ENCODE measurements at places on chromosomes 12 and 14.

DNA sequence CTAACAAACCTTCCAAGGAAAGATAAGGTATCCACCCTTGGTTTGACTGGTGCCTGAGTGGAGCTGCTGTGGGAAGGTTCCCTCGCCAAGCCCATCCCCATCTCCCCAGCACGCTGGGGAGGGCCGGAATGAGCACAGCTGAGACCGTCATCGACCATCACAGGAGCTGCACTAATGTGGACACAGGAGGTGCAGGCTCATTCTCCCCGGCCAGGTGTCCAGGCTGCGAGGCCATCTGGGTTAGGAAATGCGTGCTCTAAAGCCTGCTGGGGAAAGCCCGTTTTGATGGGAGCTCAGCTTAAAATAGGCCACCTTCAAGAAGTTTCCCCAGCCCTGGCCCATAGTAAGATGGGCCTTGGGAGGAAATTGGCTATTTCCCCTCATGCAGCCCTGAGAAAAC is 35.2 kb upstream of the FOXN3 start:
- DNase-seq, result no peak

DNA sequence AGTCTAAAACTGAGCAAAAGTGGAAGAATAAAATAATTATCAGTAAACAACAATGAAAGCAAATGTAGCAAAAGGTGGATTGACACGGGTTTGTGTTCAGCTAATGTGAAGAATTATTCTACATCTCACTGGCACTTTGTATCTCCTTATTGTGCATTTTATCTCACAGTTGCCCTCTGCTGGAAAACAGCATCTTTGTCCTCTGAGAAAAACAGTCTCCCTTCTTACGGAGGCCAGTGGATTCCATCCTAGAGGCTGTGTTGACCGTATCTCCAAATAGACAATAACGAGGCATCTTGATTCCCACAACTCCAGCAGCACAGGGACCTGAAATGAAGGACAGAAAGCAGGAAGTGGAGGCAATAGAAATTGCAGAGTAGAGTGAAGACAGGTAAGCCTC is 51.3 kb upstream of the PLBD1 start:
- no peak for DNase-seq

- no peak for DNase-seq
Observed at GRCh38 chr12:119060847-119061796, 79.8 kb downstream of the SRRM4 start.

DNA sequence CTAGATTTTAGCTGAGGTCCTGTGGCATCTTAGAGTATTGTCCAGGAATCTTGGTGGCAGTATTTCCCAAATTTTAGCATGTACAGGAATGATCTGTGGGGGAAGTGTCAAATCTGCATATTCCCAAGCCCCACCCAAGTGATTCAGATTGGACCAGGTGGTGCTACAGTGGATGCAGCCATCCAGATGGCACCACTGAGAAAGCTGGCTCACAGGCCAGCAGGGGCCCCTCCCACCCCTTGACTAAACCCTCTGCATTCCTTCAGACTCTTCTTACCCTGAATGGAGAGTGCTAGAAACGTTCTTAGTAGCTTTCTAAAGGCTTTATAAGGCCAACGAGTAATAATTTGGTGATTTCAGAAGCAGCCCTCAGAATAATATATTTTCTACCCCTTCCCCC is 255.2 kb downstream of the NRXN3 start:
- no peak for DNase-seq

- DNase-seq, result no peak
Observed at GRCh38 chr12:105368047-105368646, 37.7 kb downstream of the C12orf75 start.

GRCh38 chr12:108167974-108168373 is 38.9 kb downstream of the WSCD2 start:
- no peak for DNase-seq

- DNase-seq, result no peak
Observed at GRCh38 chr12:17278946-17279345, 673.0 kb upstream of the LMO3 start.

GRCh38 chr14:76313852-76314251 is 62.1 kb upstream of the ESRRB start:
- DNase-seq, result no peak

DNA sequence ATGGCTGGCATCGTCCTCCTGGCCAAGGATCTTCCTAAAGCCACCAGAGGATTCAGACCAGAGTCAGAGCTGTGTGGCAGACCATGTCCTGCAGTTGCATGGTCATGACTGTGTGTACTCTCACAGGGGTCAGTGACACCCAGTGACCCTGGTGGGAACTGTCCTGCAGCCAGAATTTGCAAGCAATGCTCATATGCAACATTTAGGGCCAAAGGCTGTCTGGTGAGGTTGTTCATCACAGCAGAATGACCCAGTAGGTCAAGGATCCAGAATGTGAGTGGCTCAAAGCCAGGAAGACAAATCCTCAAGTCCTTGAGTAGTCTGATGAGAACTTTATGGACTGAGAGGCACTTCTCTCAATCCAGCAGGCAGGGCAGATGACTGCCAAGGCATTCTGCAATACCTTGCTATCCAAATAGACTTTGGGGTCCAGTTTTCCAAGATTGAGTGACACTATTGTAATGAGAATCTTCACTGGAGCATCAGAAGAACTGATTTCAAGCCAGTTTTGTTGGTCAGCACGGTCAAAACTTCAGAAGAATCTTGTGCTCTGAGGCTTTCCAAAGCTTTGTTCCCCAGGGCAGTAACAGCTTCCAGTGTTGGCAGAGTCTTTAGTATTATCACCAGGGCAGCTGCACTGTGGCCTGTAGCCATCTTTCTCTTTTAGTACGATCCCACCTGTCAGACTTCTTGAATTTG is 122.0 kb downstream of the PTCSC3 start:
- DNase-seq, result no peak

DNA sequence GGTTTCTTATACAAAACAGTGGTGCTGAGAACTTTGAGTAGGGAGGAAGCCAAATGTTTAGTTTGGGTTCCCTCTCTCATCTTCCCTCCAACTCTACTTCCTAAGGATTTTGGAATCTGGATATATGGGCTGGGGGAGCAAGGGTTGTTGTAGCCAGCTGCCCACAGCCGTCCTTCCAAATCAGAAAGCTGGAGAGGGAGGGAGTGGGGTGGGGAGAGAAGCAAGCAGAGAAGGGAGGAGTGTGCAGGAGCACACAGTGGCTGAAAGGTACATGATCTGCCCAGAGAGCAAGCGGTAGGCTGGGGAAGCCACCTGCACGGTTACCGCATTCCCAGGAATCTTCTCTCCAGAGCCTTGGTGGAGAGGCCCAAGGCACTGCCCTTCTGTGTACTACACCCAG is 52.7 kb downstream of the IRF2BPL start:
- DNase-seq, result no peak

DNA sequence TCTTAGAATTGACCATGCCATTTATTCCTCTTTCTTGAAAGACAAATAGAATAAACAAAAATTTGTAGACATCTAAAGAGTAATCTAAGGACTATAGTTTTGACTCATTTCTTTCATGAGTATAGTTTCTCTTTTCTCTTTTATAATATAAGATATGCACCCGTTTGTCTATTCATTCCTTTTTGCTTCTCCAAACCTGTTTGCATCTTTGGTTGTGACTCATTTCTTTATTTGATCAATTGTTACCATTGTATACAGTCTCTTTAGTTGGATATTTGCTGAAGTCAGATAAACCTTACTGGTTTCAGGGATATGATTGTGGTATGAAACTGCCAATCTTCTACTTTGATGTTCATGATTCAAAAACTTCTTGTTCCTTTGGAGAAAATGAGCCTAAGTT is 268.7 kb downstream of the FBXL14 start:
- DNase-seq, result no peak

- DNase-seq, result no peak
Observed at GRCh38 chr14:75418850-75419768, 8.7 kb upstream of the JDP2 start.

- DNase-seq, result no peak
Observed at GRCh38 chr14:99534333-99534732, 53.1 kb downstream of the CCNK start.

DNA sequence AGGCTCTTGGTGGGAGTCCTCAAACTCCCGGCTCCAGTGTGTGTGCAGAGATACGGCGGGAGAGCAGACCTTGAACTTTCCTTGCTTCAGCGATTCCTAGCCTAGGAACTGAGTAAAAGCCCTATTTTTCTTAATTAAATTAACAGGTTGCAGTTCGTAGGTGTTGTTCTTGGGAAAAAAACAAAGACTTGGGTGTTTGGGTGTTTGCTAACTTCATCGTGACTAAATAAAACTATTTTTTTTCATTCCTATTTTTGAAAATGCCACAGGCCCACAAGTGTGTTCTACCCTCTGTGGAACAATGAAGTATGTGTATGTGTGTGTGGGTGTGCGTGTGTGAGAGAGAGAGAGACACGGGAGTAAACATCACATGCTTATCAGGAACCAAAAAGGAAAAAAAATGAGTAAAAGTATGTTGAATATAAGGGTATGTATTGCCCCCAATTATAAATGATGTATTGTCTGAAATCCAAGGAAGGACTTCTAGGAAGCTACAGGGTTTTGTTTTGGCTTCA is 651 bp downstream of the TMEM117 start:
- DNase-seq, result no peak

- no peak for DNase-seq
Observed at GRCh38 chr14:53979113-53979681, 22.6 kb upstream of the BMP4 start.

DNA sequence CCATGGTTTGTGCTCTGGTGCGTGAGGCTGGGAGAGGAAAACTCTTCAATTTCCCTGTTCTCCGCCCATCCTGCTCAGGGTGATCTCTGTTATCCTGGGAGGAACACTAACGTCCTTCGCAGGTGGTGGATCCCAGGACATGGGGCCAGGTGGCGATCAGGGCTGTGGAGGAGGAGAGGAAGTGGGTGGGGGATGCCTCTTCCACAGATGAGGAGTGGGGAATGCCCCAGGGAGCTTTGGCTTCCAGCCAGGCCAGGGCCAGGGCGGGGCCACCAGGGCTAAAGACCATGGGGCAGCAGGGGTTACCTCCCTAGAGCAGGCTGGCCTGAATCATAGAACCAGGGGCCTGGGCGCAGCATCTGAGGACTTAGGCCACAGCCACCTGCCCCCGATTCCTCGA is 3.3 kb upstream of the KRT75 start:
- no peak for DNase-seq

DNA sequence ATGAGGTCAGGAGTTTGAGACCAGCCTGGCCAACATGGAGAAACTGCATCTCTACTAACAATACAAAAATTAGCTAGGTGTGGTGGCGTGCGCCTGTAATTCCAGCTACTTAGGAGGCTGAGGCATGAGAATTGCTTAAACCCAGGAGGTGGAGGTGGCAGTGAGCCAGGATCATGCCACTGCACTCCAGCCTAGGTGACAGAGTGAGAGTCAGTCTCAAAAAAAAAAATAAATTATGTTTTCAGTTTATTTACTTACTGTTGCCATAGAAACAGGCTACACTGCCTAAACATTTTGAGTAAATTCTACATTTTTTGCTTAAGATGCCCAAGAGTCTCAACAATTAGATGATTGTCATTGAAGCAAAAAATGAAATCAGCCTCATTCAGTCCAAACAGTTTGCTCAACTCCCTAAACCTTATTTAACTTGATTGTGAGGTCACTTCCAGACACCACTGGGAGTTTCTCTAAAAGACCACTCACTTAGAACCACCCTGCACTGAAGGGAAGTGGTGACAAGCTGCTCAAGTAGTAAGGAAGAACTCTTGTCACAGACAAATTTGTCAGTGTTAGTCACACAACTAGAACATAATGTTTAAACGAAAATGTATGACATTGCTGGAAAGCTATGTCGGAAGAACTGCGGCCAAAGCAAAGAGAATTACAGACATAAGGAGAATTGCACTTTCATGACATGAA is 9.8 kb upstream of the GNPNAT1 start:
- no peak for DNase-seq

All from hematopoietic multipotent progenitor cell treated with erythropoietin and hydrocortisone succinate and interleukin-3 and kit ligand, for 15 days (in vitro differentiated cells).